Lower lobe of right lung (tissue), 2 donors: ENCODE measurements at places on chromosomes 5 and 9.

DNA sequence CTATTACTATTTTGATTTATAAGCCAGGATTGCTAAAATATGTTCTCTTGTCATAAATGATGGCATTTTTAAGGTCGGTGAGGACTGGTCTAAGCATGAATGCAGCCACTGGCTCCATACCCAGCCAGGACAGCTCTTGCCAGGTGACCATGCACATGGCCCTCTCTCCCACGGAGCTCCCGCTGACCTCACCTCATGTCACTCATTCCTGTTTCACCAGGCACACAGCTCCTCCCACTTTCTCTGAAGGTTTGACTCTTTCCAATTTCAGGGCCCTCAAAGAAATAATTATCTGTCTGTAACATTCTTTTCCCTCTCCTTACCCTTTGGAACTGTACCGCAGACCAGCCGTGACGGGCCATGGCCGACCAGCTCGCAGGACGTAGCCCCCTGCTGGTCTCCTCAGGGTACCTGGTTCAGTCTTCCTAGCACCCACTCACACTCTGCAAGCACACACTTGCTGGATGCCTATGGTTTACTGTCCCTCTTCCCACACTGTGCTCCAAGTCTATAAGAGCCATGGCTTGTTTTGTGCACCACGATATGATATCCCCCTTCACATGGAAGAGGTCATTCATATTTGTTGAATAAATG lies 72.5 kb downstream of the LIFR start:
- no peak for DNase-seq

GRCh38 chr5:40124367-40124766 lies 555.3 kb upstream of the PTGER4 start:
- DNase-seq, result no peak

GRCh38 chr5:151899399-151899798 lies 25.3 kb downstream of the GLRA1 start:
- DNase-seq, result no peak

GRCh38 chr5:158947846-158948245 lies 151.9 kb downstream of the EBF1 start:
- DNase-seq, result no peak

DNA sequence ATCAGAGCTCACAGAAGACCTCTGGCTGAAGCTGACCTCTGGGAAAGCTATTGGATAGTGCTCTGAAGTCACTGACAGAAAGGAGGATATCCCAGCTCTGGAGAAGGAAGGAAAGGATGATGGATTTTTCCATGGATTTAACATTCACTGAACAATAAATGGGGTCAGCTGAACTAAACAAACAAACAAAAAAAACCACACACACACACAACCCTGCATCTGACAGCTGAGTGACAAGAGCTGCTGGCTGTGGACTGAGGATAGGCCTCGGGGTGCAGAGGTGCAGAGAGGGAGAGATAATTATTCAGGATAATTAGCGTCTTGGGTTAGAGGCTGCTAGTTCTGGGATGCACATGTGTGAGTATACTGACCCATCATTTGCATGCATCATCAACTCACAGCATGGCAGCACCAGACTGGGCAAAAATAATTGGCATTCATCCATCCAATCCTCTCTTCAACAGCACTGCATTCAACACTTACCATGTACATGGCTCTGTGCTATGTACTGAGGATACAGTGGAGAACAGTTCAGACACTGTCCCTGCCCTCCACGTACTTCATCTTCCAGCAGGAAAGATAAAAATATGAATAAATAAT lies 131.4 kb upstream of the TRIM32 start:
- no peak for DNase-seq

GRCh38 chr9:130173666-130173983 lies 1.4 kb downstream of the NCS1 start:
- DNase-seq, result no peak
